ENCODE measurements at places on chromosomes 5 and 9.

DNA sequence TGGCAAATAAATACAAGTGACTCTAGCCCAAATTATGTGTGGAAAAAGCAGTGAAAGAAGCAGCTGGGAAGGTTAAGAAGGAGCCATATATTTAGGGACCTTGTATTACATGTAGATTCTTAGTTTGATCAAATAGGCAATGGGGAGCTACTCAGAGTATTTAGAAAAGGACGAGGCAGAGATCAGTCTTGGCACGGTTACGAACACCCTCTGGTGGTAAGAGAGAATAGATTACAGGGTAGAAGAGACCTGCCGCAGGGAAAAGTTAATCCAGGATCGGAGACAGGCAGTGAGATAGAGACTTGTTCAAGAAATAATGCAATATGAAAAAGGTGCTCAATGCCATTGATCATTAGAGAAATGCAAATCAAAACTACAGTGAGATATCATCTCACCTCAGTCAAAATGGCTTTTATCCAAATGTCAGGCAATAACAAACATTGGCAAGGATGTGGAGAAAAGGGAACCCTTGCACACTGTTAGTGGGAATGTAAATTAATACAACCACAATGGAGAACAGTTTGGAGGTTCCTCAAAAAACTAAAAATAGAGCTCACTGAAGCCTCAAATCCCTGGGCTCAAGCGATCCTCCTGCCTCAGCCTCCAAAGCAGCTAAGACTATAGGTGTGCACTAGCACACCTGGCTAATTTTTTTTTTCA lies 12.0 kb downstream of the INIP start:
- peak; percentile 21 for DNase-seq

- no peak for DNase-seq
Measured at GRCh38 chr9:99752417-99753109, 69.1 kb upstream of the NR4A3 start.

- DNase-seq: no peak
Measured at GRCh38 chr5:82406205-82406773, 128.1 kb upstream of the RPS23 start.

GRCh38 chr5:21810737-21811316 lies 1042.3 kb downstream of the CDH12 start:
- DNase-seq: peak; percentile 38

- DNase-seq: no peak
Measured at GRCh38 chr9:136622538-136622948, 40.2 kb upstream of the EGFL7 start.

DNA sequence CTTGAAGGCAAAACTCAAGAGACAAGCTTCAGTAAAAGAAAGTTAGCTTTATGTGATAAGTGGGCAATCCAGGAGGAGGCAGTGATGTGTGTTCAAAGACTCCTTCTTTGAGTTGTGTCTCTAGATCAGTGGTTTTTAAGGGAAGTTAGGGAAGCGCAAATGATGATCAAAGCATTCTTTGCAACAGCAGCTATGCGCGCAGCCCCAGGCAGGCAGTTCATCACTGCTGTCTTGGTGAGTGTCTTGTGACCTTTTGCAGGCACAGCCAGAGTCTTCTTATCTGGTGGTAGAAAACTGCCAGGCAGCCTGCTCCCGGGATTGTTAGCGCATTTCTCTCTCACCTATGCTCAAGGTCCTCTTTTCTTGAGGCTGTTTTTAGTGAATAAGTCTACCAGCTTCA lies 40.3 kb upstream of the CLK4 start:
- no peak for DNase-seq

DNA sequence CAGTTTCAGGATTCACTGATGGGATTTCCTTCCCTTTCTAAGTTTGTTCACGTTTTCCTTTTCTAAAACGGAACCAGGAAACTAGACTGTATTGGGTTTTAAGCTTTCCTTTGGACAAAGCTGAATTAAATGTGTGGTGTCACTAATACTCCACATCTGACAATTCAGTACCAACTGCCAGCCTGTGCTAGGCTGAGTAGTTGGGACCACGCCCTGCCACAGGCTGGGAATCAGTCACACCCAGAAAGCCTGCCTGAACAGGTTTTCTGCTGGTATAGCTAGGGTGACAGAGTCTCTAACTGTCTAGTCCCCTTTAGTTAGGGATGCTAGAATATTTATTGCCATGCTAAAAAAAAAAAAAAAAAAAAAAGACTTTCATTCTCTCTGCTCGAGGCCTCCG lies 15.6 kb downstream of the SPACA9 start:
- peak; percentile 28 for DNase-seq

DNA sequence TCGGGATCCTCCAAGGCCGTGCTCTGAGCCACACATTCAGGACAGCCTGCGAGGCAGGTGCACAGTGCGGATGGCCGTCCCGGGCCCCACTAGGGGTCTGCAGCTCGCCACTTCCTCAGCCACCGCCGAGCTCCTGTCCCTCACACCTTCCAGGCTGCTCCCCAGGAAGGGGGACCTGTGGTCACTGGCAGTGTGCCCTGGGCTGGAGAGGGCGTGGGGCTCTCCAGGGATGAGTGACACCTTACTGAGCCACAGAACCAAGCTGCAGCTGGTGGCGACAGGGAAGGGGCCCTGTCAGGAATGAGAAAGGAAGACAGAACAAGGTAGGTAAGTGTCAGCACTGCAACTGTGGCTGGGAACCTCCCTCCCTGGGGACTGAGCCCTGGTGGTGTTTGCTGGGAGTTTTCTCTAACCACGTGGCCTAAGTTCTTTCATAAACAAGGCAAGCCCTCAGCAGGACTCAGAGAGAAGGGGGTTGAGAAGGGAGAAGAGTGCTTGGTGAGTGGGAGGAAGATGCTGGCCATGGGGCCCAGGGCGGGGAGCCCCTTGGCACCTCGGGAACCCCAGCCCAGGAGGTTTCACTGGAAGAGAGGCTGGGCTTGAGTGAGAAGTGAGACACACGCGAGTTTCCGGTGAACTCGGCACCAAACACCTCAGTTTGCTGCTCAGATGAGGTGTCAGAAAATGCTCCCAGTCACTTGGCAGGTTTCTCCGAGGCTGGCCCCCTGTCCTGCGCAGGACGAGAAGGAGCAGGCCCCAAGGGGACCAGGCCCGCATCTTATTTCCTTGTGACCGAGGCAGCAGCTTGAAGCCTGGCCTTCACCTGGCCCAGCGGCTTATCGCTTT lies 5.2 kb downstream of the IL13 start:
- peak; percentile 35 for DNase-seq

- DNase-seq: no peak
Measured at GRCh38 chr5:27144456-27144855, 106.1 kb upstream of the CDH9 start.

GRCh38 chr9:16521868-16522411 lies 348.5 kb downstream of the BNC2 start:
- peak; percentile 51 for DNase-seq

- DNase-seq: no peak
Measured at GRCh38 chr9:76943054-76943453, 37.1 kb upstream of the PRUNE2 start.

GRCh38 chr5:140145818-140146522 lies 20.2 kb downstream of the IGIP start:
- peak; percentile 37 for DNase-seq

DNA sequence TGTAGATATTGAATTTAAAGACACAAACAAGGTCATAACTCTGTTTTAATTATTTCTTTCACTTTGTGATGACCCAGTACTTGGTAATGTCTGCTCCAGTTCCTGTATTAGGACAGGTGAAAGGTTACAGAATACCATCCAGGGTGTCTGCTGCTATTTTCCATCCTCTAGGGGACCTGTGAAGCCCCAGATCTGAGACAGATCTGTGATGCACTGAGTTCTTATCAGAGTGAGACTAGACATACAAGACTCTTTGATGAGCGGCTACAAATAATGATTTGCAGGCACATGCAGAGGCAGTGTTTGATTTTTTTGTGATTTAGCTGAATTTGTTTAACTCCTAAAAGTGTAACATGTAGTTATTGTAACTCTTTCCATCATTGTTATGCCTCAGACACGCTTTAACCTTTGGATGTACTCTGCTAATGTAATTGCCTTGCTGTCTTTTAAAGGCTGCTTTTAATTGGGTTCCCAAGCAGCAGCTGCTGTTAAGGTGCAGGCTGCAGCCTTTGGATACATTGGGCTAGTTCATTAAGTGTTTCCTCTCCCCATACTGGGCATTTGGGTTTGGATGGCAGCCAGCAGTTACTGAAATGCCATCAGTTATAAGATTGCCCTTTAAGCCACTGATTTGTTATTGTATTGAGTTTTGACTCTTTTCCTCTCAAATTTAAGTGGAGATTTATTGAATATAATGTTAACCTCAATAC lies 63.3 kb downstream of the RASGRF2 start:
- no peak for DNase-seq

GRCh38 chr5:149203921-149204441 lies 62.7 kb downstream of the ABLIM3 start:
- no peak for DNase-seq

DNA sequence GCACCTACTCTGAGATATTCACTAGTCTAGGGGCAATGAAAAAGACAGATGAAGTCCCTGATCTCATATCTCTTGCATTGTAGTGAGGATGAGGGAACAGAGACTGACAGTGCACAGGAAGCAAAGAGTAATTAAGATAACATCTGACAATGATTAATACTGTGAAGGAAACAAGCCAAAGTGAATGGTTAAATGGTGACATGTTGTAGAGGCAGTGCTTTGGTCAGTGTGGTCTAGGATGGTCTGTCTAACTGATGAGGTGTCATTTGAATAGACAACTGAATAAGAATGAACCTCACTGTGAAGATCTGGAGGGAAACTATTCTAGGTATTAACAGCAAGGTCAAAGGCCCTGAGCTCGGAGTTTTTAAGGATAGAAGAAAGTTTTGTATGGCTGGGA lies 333.3 kb upstream of the GRIA1 start:
- no peak for DNase-seq

GRCh38 chr5:95725071-95725820 lies 5.9 kb upstream of the RHOBTB3 start:
- DNase-seq: no peak

GRCh38 chr9:120925535-120926396 lies 830 bp downstream of the TRAF1 start:
- peak; percentile 47 for DNase-seq

- DNase-seq: no peak
Measured at GRCh38 chr5:77168161-77168878, 42.2 kb upstream of the PDE8B start.

- DNase-seq: peak; percentile 97
Measured at GRCh38 chr5:91280362-91281269, 102.5 kb downstream of the ARRDC3 start.

- no peak for DNase-seq
Measured at GRCh38 chr5:117207088-117207668, 632.6 kb upstream of the SEMA6A start.

All from SW480 (cell line).